HT-29 (cell line): ENCODE measurements at places on chromosomes 1 and 21.
A peak's percentile ranks its signal among the peaks of the same experiment; 100 is the strongest.

DNA sequence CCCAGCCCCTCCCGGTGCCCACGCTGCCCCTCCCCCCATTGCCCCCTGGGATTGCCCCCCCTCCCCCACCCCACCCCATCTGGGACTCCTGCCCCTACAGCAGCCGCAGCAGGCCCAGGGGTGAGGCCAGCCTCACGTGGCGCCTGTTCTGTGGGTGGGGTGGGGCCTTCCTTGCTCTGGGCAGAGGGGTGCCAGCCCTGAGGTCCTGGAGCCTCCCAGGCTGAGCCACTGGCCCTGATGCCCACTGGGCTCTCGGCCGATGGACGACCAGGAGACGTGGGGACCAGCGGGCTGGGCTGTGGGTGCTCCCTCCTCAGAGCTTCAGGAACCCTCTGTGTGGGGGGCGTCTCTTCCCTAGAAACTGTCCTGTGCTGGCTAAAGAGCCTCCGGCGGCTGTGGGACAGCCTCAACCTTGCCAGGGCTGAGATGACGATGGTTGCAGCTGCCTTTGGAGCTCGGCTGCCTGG is 5.8 kb upstream of the C1orf159 start:
- DNase-seq, result no peak

- no peak for DNase-seq
Observed at GRCh38 chr21:28148400-28149064, 844.1 kb downstream of the LTN1 start.

DNA sequence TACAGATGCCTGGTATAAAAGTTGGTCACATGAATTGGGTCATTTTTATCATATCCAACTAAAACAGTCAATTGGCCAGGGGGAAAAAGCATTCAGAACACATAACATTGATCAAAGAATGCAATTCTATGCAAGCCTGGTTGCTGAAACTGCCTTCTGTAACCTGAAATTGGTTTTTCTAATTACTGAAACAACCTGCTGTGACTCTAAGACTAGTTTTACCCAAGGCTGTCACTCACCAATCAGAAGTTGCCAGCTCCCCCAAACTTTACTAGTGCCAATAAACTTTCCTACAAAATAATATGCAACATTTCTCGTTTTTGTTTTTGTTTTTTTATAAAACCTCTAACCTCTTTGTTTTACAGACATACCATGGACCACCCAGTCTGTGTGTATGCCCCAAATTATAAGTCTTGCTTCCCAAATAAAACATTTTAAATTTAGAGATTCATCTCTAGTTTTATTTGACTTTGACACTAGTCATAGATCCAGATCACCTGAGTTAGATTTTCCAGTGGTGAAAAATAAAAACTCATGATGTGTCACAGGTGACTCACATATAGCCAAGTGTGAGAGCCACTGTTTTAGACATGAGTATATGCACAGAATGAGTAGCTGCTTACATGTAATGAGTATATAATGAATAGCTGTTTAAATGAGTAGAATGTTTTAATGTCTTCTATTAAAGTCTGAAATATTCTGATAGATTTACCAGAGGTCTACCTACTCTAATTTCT is 64.2 kb upstream of the CR2 start:
- peak; percentile 25 for DNase-seq

- DNase-seq, result no peak
Observed at GRCh38 chr1:23804183-23804835, 3.8 kb upstream of the GALE start.

DNA sequence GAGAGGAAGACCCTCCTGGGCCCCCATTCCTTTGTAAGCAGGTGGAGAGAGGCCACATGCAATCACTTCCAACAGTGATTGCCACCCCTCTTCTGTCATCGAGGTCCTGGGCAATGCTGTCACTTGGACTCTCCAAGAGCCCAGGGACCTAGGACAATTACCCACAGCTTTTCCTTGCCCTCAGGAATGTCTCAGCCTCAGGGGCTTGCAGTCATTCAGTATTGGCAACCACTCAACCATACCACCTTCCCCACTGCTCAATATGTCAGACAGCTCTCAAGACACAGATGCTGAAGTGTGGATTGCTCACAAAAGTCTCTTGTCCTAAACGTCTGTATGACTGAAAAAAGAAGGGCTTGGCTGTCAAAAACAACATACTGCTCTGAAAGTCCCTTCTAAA is 87.8 kb downstream of the PTPN14 start:
- no peak for DNase-seq

- no peak for DNase-seq
Observed at GRCh38 chr1:17065666-17066065, 11.8 kb upstream of the SDHB start.

DNA sequence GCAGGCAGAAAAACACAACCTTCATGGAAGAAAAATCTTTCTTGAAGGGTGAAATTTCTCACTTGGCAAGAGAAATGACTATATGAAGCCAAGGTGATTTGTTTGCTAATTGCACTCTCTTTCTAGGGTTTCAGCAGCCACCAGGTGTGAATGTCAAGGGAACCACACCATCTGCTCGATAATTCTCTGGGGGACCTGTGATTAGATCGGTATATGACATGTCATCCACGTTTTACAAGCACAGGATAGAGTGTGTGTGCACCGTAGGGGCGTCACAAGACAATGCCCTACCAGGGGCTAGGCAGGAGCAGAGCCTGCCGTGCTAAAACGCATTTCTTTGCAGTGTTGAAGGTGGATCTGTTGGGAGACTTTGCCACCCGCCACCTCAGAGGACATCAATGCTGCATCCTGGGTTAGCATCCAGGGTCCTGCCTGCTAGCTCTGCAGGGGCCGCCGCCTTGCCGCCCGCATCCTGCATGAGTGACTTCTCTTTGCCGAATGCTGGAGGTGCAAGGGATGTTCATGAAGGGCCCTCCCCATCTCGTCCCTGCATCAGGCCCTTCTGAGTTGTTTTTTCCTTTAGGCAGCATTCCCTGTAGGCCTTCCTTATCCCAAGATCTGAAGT is 37.8 kb upstream of the CCSAP start:
- DNase-seq, result no peak

DNA sequence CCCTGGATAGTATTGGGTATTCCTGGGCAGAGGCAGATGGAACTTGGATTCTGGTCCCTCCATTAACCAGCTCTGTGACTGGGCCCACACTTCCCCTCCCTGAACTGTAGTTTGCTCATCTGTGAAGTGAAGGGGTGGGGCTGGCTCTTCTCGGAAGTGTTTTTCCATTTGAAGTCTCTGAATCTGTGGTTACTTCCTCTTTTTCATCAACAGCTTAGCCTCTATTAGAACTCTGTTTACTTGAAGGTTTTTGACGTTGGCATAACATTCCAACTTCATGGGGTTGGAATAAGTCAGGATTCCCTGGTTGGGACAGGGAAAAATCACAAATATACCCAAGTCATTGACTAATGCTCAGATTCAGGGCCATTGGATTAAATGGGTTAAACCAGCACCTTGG is 3.6 kb downstream of the KIAA0040 start:
- no peak for DNase-seq

- DNase-seq, result no peak
Observed at GRCh38 chr1:17191990-17192242, 13.0 kb upstream of the PADI1 start.

GRCh38 chr1:2255420-2256369 is 27.6 kb downstream of the SKI start:
- peak; percentile 56 for DNase-seq
